ENCODE measurements at places on chromosomes 1 and 21.

GRCh38 chr1:67834246-67834877 is 1.1 kb upstream of the GNG12 start:
- DNase-seq = no peak

DNA sequence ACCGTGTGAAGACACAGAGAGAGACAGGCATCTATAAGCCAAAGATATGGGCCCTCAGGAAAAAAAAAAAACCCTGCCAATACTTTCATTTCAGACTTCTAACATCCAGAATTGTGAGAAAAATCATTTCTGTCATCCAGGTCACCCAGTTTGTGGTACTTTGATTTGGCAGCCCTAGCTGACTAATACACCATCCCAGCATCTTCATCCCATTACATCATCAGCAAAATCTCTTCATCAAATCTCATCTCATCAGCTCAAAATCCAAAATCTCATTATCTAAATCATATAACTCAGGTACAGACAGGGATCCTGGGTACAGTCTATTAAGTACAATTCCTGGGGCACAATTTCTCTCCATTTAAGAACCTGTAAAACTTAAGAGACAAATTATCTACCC is 51.9 kb upstream of the GJA8 start:
- DNase-seq = no peak

DNA sequence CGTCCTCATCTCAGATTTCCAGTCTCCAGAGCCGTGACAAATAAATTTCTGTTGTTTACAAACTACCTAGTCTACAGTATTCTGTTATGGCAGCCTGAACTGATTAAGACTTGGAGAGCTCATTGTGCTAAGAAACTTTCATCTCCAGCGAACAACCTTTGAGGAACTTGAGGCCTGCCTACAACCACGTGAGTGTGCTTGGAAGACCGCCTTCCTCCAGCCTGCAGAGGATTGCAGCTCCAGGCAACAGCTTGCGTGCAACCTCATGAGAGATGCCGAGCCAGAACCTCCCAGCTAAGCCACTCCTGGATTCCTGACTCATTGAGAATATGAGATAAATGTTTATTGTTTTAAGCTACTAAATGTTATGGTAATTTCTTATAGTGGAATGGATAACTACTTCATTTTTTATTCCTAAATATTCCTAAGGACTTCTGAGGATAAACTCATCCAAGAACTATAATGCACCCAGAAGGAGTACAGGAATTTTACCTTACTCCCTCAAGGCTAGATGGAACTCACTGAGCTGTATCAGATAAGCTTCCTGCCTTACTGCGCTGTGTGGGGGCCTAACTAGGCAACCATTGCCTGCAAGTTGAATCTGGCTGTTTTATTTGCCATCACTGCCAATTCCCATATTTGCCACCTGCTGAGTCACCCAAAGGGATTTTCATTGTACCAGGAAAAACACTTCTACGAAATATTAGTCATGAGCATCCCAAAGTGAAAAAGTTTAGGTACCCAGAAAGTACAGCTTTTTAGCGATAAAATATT is 17.6 kb downstream of the FAM177B start:
- no peak for DNase-seq

- no peak for DNase-seq
These were observed 15.8 kb upstream of the MAGOH start for GRCh38 chr1:53254011-53254640.

DNA sequence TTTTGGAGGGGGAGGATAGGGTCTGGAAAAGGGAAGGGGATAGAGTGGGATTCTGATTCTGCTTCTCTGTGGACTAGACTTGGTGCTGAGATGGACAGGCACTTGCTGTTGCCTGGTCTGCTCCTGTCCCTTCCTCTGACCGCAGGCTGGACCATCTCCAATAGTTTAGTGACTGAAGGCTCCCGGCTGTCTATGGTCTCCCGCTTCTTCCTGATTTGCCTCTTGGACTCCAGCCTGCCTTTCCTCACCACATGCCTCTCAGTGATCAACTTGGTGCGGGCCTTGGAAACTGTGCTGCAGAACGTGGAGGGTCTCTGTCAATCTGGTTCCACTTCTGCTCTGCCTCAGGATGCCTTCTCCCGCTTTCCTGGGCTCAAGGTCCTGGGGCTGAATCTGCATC is 6.3 kb upstream of the ZSCAN20 start:
- DNase-seq = no peak

- DNase-seq = no peak
These were observed 16.9 kb upstream of the PTPN14 start for GRCh38 chr1:214568328-214568727.

DNA sequence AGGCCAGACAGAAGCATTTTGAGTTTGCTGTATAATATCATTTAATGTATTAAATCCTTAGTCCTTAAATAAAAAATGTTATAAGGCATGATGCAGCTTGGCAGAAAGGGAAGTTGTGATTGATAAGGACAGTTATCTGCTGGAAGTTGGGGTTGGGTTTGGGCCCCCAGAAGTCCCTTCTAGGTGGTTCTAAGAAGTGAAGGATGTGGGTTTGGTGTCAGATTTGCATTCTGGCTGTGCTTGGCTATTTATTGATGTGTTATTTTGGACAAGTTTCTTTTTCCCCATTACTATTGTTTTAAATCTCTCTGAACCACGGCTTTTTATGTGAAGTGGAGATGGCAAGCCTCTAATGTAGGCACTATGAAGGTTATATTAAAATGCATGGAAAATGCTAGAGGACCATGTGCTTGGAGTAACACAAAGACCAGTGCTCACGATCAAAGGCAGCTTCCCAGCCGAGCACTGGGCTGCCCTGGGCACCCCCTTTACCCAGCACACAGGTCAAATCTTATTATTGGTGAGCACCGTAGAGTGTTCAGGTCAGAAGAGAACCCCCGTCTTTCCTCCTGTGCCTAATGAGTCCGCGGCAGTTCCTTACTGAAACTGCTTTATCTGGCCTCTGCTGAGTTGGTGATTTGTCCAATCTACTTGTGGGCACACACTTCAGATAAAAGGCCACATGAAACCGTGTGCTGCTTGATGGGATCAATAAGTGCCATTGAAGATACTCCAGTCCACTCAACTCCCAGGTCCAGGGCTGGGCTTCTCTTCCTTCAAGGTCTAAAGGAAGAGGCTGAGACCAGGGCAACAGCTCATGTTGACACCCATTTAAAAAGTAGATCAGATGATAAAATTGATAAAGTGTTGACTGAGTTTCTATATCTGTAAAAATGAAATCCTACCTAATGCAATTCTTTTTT is 212.0 kb downstream of the PRDM2 start:
- no peak for DNase-seq

DNA sequence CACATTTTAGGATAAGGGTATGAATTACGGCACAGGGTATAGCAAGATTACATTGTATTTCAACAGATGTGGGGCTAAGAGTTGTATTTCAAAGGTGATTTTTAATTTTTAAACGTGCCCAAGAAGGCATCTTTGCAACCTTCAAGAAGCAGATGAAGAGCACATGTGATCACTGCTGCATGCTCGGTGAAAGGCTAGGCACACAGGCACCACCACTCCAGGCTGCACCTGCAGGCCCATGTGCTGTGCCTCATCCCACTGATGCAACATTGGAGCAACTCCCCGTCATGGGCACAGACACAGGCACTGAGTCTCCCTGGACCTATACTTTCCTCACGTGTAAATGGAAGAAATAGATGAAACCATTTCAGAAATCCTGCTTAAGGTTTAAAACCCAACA is 23.5 kb downstream of the UBE2G2 start:
- DNase-seq = no peak

DNA sequence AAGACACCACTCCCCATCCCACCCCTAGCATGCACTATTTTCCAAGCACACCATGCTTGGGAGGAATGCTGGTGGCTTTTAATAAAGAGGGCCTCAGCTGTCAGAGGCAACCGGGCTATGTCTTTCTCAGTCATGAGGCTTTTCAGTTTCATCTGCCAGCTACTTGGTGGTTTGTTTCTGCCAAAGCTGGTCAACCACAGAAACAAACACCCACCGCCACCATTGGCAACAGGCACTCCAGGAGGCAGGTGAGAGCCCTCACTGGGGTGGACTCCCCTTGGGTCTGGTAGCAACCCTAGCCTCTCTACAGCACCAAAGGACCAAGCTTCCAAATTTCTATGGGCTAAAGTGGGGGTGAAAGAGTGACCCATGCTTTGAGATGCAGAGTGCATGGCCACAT is 54.3 kb upstream of the CD1D start:
- no peak for DNase-seq

DNA sequence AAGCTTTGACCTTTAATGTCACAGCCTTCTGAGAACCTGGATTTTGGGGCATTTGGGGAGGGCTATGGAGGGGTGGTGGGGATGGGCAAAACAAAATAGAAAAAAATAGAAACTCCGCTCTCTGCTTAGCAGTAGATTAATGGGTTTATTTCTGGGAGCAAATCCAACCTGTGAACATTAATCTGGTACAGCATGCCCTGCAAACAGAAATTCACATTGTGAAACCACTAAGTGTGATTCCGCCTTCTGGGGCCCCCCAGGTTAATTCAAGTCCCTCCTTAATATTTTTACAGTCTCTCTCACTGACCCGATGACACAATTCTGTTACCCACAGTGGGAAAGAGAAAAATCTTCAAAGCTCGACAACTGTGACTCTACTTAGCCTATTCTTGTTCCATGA is 76.4 kb downstream of the TIAM1 start:
- no peak for DNase-seq

DNA sequence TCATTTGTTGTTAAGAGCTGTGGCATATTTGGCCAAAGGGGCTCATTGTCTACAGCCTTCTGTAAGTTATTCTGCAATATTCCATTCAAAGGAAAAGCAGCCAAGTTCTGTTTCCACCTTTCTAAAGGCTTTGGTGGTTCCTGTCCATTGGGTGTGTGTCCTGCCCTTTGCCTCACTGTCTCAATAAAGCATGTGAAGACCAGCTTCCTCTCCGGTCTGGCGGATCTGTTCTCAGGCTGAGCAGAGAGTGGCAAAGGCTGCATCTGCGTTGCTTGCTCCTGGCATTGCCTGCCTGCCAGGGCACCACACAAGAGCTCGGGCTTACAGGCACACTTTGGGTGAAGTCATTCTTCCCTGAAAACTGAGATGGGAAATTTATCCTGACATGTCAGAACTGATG is 34.9 kb downstream of the ST6GALNAC3 start:
- DNase-seq = no peak

GRCh38 chr1:57249511-57249910 is 174.3 kb downstream of the DAB1 start:
- no peak for DNase-seq

GRCh38 chr1:219917281-219917680 is 11.1 kb downstream of the SLC30A10 start:
- no peak for DNase-seq

DNA sequence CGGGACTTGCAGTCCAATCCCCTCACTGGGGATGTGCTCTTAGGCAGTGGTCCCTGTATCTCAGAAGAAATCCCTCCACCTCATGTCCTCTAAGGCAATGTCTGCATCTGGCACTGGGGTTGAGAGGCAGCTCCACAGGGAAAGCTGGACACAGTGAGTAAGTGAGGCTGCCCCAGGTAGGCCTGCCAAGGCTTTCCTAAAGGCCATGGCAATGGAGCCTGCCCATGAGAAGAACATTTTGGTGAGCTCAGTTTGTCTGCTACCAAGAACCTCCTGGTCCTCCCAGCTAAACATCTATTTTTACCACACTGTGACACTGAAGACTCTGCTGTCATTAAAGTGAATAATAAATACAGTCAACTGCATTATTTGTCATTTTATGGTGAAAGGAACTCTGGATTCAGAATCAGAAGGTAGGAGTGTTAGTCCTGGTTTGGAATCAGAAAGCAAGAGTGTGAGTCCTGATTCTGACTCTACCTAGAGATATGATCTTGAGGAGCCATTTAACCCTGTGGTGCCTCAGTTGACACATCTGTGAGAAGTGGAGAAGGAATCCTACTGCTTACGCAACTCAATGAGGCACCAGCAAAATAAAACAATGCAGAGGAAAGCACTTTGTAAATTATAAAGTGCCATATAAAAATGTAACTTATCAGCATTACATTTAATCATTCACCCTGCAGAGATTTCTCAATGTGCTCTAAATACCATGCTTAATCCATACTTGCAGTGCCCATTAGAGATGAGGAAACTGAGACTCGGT is 41.0 kb downstream of the TBX15 start:
- no peak for DNase-seq

Measured in stimulated activated CD4-positive, alpha-beta T cell treated with anti-CD3 and anti-CD28 coated beads, TNF-alpha, amount 100 ng/mL, for 1 hour (primary cell).